ENCODE measurements at places on chromosomes 1 and 21.

- no peak for DNase-seq
These were observed 41.8 kb upstream of the PWP2 start for GRCh38 chr21:44065428-44065827.

- DNase-seq = no peak
These were observed 2.0 kb upstream of the PERM1 start for GRCh38 chr1:983798-984475.

DNA sequence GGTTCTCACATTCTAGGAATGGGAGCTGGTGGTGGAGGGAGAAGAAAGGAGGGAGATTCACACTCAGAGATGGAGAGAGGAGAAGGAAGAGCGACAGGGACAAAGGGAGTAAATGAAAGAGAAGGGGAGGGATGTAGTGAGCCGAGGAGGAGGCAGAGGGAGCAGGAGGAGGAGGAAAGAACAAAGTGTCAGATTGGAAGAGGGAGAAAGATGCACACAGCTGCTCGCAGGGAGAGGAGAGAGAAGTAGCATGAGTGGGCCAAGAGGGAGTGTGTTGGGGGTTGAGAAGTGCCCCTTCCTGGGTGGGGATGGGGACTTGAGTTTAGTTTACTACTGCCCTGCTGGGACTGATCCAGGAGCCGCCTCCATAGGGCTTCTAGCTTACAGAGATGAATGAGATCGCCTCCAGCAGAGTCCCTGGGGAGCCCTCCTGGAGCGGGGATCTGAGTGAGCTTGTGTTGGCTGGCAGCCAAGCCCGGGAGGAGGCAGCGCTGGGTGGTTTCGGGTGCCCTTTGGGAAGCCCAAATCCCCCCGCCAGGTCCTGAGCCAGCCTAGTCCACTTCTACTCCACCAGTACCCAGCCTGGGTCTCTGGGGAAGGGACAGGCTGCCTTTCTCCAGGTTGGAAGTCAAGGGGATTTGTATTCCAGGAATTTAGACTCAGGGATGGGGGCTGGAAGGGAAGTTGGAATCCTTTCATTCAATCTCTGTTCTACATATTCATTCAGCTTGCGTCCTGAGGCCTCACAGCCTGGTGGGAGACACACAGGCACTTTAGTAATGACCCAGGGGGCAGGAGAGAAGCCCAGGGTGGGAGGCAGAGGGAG is 20.9 kb downstream of the PTPRU start:
- DNase-seq = no peak

GRCh38 chr1:232267092-232267836 is 362.7 kb downstream of the SIPA1L2 start:
- DNase-seq = no peak

DNA sequence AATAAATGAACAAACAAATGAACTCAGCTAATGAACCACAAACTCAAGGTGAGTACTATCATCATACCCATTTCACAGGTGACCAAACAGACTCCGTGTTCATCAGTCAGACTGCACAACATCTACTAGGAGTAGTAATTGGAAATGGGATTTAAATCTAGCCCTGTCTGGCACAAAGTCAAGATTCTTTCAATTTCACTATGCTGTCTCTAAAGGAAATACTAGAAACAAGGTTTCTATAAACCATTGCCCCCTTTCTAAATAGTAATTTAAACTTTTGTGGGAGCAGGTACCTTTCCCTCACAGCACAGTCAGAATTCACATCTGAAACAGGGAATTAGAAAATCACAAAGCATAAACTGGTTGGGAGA is 160.3 kb downstream of the TGFBR3 start:
- no peak for DNase-seq

DNA sequence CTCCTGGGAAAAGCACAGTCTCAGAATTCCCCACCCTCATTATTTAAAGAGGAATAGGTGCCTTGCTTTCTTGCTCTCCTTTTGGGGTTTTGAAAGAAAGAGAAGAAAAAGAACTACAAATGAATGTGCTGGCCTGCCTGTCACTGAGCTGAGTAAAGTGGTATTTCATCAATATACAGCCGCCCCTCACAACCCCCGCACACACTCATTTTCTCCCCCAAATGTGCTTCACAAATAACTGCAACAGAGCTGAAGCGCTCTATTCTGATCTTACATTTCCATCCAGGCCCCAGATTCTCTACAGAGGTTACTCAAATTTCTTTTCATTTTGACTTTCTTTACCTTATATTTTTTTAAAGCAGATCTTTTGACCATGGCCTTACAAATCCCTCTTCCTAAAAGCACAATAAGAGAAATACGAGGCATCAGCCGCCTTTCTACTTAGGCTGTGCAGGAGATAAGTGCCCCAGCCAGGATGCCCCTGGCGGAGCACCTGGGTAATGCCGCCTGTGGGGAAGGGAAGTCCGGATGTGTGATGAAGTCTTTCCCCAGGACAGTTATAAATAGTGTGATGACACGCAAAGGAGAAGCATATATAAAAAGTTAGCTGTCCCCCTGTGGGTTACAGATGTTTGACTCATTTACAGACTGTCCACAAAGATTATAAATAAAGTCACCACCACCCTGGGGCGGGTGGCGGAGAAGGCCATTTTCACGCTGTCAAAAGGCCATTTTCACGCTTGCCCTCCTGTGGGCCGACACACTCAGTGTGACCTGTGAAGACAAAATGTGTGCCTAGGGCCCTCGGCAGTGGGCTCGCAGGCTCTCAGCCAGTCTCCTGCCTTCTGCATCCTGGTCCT is 6.5 kb downstream of the KCNN3 start:
- DNase-seq = no peak

DNA sequence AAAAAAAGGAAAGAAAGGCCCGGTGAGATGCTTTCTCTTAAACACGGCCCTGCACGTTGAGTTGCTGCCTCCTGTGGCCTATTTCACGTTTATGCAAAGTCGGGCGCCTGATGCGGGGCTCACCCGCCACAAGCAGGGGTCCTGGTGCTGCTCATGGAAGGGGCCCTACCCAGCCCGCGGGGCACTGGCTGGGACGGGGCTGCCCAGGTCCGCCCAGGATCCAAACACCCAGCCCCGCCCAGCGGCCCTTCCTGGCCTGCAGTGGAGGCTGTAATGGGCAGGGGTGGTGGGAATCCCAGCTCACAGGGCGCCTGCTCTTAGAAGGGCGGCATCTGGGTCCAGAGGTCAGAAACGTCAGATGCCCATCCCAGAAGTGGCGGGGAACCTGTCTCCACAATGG is 1.6 kb downstream of the COL6A2 start:
- no peak for DNase-seq

DNA sequence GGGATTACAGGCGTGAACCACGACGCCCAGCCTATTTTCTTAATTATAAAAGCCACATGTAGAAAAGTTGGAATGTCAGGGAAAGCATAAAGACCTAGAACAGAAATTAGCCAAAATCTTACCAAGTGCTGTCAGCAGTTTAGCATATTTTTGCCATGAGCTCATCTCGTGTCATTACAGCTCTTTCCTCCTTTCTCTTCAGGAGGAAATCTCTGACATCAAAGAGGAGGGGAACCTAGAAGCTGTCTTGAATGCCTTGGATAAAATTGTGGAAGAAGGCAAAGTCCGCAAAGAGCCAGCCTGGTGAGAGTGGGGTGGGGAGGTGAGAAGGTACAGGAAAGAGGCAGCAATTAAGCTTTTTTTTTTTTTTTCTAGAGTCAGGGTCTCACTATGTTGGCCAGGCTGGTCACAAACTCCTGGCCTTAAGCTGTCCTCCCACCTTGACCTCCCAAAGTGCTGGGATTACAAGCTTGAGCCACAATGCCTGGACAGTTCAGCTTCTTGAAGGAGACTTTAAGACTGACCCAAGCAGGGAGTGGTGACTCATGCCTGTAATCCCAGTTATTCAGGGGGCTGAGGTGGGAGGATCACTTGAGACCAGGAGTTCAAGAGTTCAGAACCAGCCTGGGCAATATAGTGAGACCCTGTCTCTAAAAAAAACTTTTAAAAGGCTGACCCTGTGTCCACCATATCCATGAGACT is 8.4 kb upstream of the BGLAP start:
- peak; percentile 59 for DNase-seq

GRCh38 chr21:42690586-42690985 is 37.2 kb downstream of the PDE9A start:
- DNase-seq = no peak

DNA sequence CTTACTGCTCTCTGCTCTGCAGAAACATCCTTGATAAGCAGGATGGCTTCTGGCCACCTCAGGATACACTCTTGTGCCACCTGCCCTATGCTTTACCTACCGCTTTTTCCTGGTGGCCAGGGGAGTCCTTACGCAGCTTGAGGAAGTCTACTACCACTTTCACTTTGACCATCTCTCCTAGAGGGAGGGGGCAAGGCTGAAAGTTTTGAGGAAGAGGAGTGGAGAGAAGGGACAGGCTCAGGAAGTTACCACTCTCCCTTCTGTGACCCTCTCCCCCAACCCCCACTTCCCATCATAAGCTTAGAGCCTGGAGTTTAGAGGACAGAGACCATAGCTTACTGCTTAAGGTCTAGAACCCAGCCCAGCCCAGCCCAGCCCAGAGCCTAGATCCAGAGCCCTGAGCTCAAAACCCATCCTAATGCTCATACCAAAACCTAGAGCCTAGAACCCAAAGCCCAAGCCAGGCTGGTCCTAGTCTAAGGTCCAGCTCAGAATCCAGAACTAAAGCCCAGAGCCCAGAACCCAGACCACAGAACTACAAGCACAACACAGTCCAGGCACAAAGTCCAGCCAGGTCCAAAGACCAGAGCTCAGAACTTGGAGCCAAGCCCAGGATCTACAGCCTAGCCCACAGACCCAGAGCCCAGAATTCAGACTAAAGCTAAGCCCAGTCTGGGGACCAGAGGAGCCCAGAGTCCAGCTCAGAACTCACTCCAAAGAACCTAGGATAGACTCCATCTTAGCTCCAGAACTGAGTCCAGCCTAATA is 18.0 kb upstream of the MFSD2A start:
- no peak for DNase-seq

DNA sequence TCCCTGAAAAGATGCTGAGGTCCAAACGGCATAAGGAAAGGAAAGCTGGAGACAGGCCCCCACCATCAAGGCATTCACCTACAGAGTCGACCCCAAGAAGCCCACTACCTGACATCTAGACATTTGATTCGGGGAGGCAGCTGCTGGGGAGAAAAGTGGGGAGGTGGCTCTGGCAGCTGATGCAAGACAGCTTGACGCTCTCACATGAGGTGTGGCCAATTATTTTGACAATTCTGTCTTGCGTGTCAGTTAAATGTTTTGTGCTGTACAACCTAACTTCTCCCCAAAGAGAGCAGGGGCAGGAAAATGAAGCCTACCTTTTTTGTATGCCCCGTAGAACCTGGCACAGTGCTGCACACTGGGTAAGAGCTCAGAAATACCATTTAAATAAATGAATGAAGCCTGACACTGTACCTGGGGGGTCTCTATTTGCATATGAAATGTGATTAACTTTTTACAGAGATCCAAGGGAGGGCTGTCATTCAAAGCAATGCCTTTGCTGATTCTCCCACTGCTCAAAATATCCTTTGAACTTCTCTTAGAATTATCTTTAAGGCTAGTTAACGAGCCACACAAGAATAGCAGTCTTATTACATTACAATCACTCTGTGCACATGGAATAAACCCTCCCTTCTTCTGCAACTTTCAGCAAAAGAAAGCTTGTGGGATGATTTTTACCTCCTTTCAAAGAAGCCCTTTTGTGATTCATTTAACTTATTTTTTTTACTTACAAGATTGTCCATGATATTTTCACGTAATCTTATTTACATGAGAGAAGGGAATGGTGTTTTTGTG is 163.2 kb downstream of the TNR start:
- no peak for DNase-seq

- no peak for DNase-seq
These were observed 34.4 kb downstream of the ADGRL2 start for GRCh38 chr1:81834921-81835698.

DNA sequence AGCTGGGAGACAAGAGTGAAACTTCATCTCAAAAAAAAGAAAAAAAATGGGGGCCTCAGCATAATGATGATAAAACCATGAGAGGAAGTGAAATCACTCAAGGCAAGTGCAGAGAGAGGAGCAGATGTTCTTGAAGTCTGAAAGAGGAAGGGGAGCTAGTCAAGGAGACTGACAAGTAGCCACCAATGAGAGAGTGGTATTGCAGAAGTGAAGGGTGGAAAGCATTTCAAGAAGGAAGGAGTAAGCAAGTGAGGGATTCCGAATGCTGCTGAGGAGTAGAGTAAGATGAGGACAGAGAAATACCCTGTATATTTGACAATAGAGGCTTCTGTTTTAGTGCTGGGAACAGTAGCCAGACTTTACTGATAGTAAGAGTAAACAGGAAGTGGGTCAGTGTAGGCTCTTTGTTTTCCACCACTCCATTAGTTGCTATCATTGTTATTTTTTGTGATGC is 2.9 kb downstream of the TATDN3 start:
- no peak for DNase-seq

GRCh38 chr1:212129781-212130180 is 94.2 kb downstream of the DTL start:
- no peak for DNase-seq

- no peak for DNase-seq
These were observed 18.1 kb upstream of the USP24 start for GRCh38 chr1:55233145-55233777.

GRCh38 chr1:234040446-234041317 is 136.2 kb downstream of the SLC35F3 start:
- DNase-seq = no peak

DNA sequence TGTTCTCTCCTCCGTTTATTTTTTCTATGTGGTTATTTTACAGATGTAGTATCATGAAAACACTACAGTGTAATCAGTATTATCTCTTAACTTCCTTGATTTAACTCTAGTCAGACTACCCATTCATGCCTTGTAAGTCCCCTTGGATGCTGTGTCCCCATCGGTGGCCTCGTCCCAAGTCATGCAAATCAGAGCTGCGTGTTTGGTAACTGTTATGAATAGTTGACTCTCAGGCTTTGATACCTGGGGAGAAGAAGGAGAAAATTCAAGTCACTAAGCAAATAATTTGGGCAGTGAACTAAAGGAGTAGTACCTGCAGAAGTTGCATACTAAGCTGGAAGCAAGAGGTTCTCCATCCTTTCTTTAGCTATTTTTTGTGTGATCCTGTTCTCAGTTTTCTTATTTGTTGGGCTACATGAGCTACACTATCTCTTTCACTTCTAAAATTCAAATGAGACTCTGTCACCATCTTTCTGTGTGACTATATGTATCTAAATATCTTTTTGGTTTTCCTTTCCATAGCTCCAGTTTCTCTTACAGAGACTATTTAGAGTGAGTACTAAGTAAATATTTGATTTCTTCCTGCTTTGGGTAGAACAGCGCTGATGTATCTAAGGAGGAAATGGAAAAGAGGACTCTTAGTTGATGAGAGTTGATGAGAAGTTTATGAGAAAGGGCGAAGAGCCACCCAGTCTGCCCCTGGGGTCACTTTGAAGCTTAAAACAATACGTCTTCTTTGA is 50.9 kb downstream of the VANGL2 start:
- no peak for DNase-seq

GRCh38 chr1:205986292-205986691 is 16.9 kb downstream of the RAB7B start:
- no peak for DNase-seq
